ENCODE measurements at places on chromosomes 13 and 19.

DNA sequence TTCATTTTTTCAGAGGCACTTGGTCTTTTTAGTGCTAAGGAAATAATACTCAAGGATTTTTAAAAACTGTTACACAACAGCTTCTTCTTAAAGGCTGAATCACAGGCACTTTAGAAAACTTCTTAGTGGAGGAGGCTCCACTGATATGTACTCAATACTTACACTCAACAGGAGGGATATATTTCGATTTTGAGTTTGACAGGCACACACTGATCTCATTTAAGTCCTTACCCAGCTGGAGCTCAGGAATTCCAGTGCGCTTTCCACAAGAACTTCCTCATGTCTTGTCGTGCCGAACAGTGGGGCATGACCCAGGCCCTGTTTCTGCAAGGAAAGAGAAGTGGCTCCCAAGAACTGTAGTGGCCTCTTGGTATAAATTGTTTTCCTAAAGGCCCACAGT lies 103.8 kb downstream of the RGCC start:
- DNase-seq, result no peak

GRCh38 chr19:1860821-1861598 lies 2.4 kb downstream of the KLF16 start:
- no peak for DNase-seq

GRCh38 chr19:38547421-38547820 lies 70.3 kb downstream of the MAP4K1 start:
- DNase-seq, result no peak

DNA sequence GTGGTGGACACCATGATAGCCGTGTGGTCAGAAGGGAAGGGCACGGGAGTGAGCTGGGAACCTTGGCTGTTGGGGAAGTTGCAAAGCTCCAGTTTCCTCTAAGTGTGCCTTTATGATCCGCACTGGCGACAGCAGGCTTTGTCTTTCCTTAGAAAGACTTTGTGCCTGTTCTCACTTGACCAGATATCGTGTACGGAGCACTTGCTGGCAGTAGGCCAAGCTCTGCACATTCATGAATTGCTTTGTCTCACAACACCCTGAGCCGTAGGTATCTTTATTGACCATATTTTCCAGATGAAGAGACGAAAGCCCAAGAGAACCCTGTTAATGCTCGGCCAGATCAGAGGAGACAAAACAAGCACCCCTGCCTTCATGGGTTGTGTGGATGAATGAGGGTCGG lies 15.1 kb downstream of the CUL4A start:
- DNase-seq, result no peak

DNA sequence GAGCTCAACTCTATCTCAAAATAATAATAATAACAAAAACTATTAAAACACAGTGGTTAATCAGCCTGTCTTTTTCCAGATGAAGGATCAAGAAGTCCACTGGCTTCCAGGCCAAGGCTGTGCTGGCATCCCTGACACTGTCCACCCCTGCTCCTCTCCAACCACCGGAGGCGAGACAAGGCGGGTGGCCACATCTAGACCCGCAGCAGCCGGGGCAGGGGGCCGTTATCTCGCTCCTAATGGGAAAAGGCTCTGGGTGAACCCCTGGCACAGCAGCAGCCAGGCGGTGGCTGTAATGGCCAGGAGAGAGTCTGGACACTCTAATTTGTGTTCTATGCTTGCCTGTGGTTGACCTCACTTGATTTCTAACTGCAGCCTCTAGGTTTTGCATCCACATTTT lies 158.0 kb upstream of the SOX1 start:
- no peak for DNase-seq
